ENCODE measurements at places on chromosomes 2 and 18. TPM values are rescaled to one million over a fixed set of nuclear protein-coding genes. Genes with fewer than 3 reads are reported as not detected.

DNA sequence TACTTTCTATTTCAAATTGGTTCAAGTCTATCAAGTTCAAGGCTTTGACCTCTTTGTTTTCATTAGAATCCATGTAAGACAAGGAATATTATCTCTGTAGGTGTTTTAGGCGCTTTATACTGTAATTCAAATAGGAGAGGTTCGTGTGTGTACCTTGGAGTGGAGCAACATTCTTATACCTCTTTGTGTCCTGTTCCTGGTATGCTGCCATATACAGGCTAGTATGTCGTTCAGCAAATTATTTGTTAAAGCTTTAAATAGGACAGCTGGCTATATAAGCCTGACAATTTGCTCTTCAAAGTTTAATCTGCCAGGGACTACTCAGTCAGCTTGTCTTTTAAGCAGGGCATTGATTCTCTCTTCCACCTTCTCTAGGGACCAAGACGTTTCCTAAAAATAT lies 31.1 kb upstream of the SPAG16 start:
- no peak overlapping the region for H3K4me3 ChIP-seq
- DNase-seq, result no peak
- no peak overlapping the region for H3K27ac ChIP-seq
- H3K36me3 ChIP-seq, result no peaks in the 10 kb centered on the region
- H3K27me3 ChIP-seq, result peaks cover 10% of the 10 kb centered on the region
- H3K4me1 ChIP-seq, result peaks cover 5% of the 10 kb centered on the region

- no peaks in the 10 kb centered on the region for H3K4me1 ChIP-seq
- DNase-seq, result no peak
- H3K27ac ChIP-seq, result no peak overlapping the region
- H3K36me3 ChIP-seq, result no peaks in the 10 kb centered on the region
These were observed 199.4 kb downstream of the ALPK2 start for GRCh38 chr18:58429442-58429841.

DNA sequence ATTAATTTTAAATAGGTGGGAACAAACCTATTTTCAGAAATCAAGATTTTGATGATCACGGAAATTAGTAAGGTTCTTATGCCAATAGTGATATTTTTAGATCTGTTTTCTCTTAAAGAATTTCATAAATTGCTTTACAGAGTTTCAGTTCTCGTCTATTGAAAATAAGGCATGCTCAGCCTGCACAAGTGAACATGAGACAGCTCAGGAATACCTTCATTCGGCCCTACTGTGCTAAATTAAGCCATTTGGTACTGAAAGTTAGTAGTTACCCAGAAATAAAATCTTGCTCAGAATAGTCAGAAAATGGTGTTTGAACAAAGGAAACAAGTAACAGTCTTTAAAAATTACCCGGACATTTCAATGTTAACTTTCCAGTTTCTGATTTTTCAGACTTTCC lies 60.4 kb downstream of the DLGAP1 start:
- H3K27ac ChIP-seq, result no peak overlapping the region
- no peaks in the 10 kb centered on the region for H3K36me3 ChIP-seq
- no peak overlapping the region for H3K4me3 ChIP-seq

DNA sequence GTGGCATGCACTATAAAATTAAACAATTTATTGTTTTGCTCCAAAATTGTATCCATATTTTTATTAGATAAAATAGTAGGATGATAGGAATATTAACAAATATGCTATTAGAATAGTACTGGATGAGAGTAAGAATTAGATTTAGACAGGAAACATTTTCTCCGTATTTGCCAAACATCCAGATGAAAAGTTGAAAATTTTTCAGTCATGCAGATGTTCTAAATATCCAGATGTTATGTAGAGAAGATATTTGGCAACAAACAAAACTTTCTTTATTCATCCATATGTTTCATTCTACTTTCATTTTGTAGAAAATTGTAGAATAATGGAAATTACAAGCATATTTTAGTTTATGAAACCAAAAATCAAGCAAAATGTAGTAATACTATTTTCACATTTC lies 45.2 kb upstream of the NEUROD1 start:
- H3K27me3 ChIP-seq, result peaks cover 21% of the 10 kb centered on the region
- H3K36me3 ChIP-seq, result no peaks in the 10 kb centered on the region
- no peak for DNase-seq
- no peak overlapping the region for H3K4me3 ChIP-seq
- peaks cover 1% of the 10 kb centered on the region for H3K4me1 ChIP-seq

GRCh38 chr2:201644001-201644400 lies 698 bp upstream of the TMEM237 start:
- peak overlapping the region; percentile 82 for H3K4me3 ChIP-seq
- H3K27ac ChIP-seq, result no peak overlapping the region
- peaks cover 24% of the 10 kb centered on the region for H3K4me1 ChIP-seq
- H3K36me3 ChIP-seq, result no peaks in the 10 kb centered on the region
- no peak for DNase-seq

DNA sequence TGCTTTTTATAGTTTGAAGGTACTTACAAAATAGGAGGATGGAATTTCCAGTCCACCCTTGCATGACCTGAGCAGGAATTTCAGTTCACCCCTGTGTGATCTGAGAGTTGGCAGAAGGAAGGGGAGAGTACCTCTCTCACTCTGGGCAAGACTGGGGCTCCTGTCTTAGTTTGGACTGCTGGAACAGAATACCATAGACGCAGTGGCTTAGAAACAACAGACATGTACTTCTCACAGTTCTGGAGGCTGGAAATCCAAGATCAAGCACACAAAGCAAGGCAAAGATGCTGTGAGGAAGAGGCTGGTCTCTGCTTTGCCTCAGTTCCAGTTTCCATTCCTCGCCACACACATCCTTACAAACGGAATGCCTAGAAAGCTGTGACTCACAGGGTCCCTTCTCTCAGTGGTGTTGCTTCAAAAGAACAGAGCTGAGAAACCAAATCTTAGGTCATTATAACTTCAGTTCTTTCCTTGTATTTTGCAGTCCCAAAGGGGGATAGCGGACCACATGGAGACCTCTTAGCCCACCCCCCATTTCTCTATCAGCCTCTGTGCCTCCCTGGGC lies 108.8 kb upstream of the HAAO start:
- no peak overlapping the region for H3K4me3 ChIP-seq
- DNase-seq, result no peak
- no peak overlapping the region for H3K27ac ChIP-seq

Gene IKZF2
- 5.1 TPM for total RNA-seq

GRCh38 chr2:98346311-98347236 lies at the start of gene CNGA3:
Gene CNGA3 (plus strand): TSS chr2:98346456. CDS start chr2:98369976, 23,520 bp downstream.
- no peak within 1 kb of the TSS for H3K4me3 ChIP-seq
- peaks cover 2% of the 10 kb centered on the region for H3K4me1 ChIP-seq
- peak; percentile 22 for DNase-seq

GRCh38 chr2:101223814-101224231 lies 28.9 kb upstream of the CNOT11 start:
- H3K36me3 ChIP-seq, result peaks cover 21% of the 10 kb centered on the region
- peak overlapping the region; percentile 12 for H3K4me3 ChIP-seq
- no peaks in the 10 kb centered on the region for H3K27me3 ChIP-seq
- peak overlapping the region; percentile 85 for H3K27ac ChIP-seq
- DNase-seq, result peak; percentile 72

Gene SERPINB10
- not detected for total RNA-seq

- no peaks in the 10 kb centered on the region for H3K36me3 ChIP-seq
- DNase-seq, result no peak
- H3K27me3 ChIP-seq, result no peaks in the 10 kb centered on the region
- no peak overlapping the region for H3K4me3 ChIP-seq
These were observed 99.4 kb downstream of the WDSUB1 start for GRCh38 chr2:159187106-159187505.

DNA sequence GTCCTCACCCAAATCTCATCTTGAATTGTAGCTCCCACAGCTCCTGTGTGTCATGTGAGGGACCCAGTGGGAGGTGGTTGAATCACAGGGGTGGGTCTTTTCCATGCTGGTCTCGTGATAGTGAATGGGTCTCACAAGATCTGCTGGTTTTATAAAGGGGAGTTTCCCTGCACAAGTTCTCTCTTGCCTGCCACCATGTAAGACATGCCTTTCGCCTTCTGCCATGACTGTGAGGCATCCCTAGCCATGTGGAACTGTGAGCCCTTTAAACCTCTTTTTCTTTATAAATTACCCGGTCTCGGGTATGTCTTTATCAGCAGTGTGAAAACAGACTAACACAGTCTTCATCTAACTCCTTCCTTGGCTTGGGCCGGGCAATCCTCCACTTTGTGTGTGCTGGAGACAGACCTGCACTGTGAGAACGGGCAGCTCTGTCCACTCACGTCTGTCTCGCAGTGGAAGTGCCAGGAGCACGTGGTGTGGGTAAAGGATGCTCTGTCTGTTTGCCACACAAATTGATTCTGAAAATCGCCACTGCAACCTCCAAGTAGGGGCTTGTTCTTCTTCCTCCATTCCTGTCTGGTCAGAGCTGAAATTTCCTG lies 47.6 kb upstream of the OTOS start:
- H3K27me3 ChIP-seq, result no peaks in the 10 kb centered on the region
- no peaks in the 10 kb centered on the region for H3K36me3 ChIP-seq
- H3K4me1 ChIP-seq, result no peaks in the 10 kb centered on the region
- no peak overlapping the region for H3K4me3 ChIP-seq
- DNase-seq, result no peak
- no peak overlapping the region for H3K27ac ChIP-seq

All from activated CD4-positive, alpha-beta T cell treated with anti-CD3 and anti-CD28 coated beads, Interleukin-2, amount 10 ng/mL, durations not matched to agents 7 days and 5 days (primary cell).